GM13977 (cell line): ENCODE measurements at places on chromosomes 11 and 22.

DNA sequence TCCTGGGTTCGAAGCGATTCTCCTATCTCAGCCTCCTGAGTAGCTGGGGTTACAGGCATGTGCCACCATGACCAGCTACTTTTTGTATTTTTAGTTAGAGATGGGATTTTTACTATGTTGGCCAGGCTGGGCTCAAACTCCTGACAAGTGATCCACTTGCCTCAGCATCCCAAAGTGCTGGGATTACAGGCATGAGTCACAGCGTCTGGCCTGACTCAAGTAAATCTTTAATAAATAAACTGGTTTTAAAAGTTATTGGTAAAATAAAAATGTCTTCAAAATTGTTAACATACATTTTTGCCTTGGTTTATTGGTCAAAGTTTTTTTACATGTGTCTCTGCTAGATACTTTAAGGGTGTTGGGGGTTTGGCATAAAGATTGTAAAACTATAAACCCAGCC lies 7.3 kb upstream of the PES1 start:
- DNase-seq, result no peak

- no peak for DNase-seq
Observed at GRCh38 chr11:118914178-118914918, 11.4 kb downstream of the BCL9L start.

DNA sequence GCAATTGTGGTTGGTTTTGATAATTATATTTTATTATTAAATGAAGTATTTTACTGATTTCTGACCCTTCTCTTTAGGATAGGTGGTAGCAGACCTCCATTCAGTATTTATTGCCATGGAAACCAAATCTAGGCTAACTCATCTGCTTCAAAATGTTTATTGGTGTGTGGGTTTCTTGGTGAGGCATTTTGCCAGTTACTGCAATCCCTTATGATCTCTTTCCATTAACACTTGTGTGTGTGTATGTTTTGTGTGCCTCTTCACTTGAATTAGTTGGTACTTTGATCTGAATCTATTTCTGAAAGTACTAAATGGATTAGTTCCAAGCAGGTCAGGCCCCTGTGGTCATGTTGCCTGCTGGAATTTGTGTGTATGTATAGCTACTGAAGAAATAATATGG lies 184.4 kb upstream of the C11orf87 start:
- no peak for DNase-seq

- DNase-seq, result no peak
Observed at GRCh38 chr11:72685560-72686480, 11.6 kb upstream of the PDE2A start.

GRCh38 chr22:22226448-22227187 lies 18.0 kb upstream of the VPREB1 start:
- no peak for DNase-seq

DNA sequence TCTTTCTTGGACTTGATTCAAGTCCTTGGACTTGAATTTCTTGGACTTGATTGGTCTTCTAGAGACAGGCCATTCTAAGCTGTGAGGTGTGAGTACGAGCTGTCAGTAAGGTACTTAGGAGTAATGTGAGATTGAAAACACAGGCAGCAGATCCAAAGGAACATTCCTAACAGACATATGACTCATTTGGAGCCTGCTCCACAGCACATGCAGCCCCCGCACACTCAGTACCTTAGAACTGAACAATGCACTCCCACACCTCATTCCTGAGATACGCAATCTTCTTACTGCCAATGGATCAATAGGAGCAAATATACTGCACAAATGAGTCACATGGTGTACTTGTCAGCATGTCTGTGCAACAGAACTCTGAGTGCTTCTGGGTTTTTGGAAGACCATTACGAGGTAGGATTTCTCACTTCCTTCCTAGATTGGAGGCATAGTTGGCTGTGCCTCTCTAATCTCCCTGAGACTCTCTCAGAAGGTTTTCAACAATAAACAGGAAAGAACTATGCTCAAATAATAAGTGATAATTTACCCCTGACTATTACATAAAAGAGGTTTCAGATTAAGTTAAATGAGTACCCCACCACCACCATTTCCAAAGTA lies 243.1 kb downstream of the KCNA4 start:
- no peak for DNase-seq

DNA sequence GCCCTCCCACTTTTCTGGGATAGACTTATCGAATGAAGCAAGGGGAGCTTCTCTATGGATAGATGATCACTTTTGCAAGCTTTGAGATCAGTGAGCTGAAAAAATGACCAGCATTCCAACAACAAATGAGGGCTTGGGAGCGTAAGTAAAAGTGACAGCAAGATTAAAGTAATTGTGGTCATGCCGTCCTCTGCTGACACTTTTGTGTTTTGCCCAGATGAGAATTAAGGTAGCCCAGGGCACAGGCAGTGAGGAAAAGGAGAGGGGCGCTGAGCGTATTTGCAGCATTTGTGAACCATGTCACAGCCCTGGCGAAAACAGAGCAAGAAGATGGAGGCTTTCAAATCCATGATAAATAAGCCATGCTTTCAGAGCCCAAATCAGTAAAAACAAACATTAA lies 24.6 kb upstream of the TMA7B start:
- no peak for DNase-seq

DNA sequence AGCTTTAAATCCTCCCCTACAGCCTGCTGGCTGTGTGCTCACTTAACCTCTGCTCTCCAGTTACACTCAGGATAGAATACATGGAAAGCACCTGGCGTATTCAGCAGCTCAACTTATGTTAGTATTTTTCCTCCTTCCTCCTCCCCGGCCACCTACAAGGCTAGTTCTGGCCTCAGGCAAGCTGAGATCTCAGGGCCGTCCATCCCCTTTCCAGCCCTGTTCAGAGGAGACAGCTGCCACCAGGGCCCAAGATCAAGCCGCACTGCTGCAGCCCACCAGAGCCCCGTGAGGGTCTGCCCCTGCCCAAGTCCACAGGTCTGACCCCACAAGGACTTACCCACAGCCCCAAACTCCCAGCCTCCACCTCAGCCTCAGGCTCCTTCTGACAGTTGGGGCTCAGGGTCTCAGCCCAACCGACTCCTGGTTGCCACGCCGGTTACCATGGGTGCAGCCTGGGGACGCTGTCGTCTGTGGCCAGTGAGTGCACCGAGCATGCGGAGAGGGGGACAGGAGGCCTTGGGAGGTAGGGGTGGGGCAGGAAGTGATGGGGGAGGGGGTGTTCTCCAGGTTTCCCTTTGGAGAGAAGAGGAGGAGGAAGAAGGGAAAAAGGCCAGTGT lies at the start of gene C11orf16:
Gene C11orf16 (minus strand): TSS at position 384 of the 617 bp plus-strand sequence. CDS start 639 bp downstream, outside the sequence.
- no peak for DNase-seq

- DNase-seq, result peak; percentile 46
Observed at GRCh38 chr11:129695571-129696308, 119.9 kb upstream of the TMEM45B start.

DNA sequence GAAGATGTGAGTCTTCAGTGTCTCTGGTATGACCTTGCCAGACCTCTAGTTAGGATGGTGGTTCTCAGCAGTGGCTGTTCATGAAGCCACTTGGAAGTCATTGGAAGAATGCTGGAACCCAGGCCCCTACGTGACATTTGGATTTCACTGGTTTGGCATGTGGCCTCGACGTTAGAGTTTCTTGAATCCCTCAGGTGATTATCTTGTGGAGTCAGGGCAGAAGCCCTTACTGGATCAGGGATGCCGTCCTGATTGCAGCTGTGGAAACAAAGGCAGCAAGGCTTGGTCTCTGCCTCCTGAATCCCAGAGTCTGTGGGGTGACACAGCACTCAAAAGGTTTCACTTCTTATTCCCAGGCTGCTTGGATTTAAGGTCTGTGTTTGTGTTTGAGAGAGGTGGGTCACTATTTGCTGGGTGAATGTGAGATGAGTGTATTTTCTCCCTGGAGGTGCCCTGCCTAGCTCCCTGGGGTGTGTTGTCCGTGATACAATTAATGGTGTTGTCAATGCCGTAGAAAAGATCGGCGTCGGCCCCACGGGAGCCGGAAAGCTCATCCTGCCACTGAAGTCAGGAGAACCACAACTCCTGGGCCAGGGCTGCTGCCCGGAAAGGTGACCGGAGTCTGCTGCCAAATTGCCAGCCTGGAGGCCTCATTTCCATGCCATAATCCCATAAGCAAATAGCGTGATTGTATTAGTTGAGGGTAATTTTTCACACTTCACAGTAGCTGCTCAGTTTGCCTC lies 939.0 kb downstream of the BRD1 start:
- DNase-seq, result no peak

- no peak for DNase-seq
Observed at GRCh38 chr11:134638796-134639430, 226.9 kb upstream of the B3GAT1 start.

DNA sequence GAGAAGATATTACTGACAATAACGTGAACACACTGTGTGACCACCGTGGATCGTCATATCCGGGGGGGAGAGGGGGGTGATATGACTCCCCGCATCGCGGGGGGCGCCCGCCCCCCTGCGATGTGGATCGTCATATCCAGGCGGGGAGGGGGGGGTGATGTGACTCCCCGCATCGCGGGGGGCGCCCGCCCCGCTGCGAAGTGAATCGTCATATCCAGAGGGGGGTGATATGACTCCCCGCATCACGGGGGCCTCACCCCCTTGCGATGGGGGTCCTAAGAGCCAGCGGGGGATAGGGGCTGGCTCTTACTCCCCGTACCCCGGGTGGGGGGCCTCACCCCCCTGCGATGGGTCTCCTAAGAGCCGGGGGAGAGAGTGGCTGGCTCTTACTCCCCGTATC lies 19.9 kb downstream of the UNC93B1 start:
- no peak for DNase-seq

DNA sequence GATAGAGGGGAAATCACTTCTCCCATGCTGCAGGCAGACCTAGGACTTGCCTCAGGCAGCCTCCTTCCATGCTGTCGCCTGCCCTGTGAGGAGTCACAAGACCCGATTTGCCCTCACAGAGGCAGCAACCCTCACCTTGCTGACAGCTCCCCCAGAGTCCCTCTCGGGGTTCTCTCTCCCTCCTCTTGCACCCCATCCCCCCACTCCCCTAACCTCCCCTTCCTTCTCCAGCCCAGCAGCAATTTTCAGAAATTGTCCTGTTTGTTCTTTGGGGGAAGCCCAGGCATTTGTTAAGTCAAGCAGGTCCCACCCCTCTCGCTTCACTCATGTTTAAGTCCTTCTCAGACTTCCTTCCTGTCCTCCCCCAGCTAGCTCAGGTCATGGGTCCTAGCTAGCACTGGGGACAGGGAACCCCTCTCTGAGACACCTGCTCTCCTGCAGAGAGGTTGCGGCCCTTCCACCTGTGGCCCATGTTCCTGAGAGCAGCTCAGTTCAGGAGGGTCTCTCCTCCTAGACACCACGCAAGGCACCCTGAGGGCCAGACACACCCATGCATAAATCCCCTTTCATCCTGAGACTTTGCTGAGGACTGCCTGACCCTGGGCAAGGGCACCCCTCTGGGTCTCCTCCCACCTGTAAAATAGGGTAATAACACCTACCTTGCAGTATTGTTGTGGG lies 6.3 kb upstream of the FXYD2 start:
- no peak for DNase-seq

DNA sequence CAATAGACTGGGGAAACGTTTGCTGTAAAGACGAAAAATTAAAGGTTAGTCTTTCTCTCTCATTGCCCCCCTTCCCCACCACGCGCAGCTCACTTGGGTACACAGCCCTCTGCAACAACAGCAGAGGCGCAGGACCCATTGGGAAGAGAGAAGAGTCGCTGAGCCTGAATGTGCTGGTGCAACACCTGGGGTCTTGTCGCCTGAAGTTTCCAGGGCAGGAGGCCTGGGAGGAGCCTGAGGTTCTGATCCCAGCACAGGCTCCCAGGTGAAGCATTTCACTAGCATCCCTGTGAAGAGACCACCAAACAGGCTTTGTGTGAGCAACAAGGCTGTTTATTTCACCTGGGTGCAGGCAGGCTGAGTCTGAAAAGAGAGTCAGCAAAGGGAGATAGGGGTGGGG lies 116.2 kb upstream of the NTM start:
- DNase-seq, result no peak

- no peak for DNase-seq
Observed at GRCh38 chr22:27133019-27133431, 475.6 kb downstream of the MIAT start.

GRCh38 chr11:18329196-18329870 lies 7.0 kb downstream of the GTF2H1 start:
- DNase-seq, result peak; percentile 15

DNA sequence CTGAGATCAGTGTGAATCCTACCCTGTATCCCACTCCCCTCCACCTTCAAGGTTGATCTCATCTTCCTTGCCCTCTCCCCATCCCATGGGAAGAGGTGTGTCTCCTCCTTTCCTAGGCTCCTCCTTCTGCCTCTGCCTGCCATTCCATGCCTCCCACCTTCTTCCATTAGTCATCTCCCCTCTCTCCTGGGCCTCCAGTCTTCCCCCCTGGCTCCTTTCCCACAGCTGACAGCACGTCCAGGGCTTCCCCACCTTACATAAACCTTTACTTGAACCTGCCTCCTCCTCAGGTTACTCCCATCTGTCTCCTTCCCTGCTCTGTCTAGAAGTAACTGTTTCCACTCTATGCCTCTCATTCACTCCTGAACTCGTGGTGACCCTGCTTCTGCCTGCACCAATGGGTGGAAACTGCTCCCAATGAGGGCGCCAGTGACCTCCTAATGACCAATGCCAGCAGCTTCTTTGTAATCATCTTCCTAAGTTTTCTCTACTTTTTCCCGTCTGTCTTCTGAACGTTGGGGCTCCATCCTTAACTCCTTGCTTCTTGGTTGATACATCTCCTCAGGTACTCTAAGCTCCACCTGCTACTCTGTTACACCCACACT lies 266.9 kb upstream of the NARS2 start:
- no peak for DNase-seq

GRCh38 chr22:47954107-47954506 lies 1191.7 kb downstream of the TBC1D22A start:
- DNase-seq, result no peak

DNA sequence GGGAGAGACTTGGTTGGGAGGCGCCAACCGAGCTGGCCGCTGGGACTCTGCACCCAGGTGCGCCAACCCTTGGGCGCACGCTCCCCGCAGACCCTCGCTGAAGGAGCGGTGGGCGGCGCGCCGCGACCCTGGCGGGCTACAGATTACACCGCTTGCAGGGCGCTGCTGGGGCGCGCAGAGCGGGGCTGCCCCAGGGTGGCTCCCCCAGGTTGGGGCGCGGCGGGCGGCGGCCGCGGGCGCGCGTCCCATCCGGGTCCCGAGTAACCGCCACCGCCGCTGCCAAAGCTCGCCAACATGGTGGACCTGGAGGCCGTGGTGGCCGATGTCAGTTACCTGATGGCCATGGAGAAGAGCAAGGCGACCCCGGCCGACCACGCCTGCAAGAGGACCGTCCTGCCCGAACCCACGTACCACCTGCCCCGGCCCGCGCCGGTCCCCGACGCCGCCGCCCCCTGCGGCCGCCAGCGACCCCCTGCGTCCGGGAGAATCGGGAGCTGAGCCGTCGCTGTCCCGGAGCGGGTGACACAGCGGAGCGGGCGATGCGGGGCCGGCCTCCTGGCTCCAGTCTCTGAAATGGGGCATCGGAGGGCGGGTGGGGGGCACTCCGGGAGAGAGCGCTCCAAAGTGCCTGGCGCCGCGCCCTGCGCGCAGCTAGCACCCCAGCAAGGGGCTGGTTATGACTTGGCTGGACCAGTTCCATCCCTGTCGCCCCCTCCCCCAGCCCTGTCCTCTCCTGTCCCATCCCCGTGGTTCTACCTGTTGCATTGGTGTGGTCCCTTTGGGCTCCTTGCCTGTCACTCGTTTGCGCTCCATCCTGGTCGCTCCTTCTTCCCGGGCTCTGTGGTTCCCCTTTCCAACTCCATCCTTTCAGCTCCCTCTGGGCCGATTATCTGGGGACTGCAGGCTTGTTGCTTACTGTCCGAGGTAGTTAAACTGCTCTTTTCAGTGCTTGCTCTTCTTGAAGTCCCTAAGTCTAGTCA lies 143.3 kb upstream of the GRK3 start:
- DNase-seq, result no peak
